C1 segment of cervical spinal cord (tissue), 14 donors: ENCODE measurements at places on chromosomes 11 and 22.
A peak's percentile ranks its signal among the peaks of the same experiment; 100 is the strongest.

- no peak for DNase-seq
These were observed 8.6 kb upstream of the MIAT start for GRCh38 chr22:26648528-26649388.

GRCh38 chr11:9320047-9320446, 5.7 kb upstream of the TMEM41B start:
- no peak for DNase-seq

DNA sequence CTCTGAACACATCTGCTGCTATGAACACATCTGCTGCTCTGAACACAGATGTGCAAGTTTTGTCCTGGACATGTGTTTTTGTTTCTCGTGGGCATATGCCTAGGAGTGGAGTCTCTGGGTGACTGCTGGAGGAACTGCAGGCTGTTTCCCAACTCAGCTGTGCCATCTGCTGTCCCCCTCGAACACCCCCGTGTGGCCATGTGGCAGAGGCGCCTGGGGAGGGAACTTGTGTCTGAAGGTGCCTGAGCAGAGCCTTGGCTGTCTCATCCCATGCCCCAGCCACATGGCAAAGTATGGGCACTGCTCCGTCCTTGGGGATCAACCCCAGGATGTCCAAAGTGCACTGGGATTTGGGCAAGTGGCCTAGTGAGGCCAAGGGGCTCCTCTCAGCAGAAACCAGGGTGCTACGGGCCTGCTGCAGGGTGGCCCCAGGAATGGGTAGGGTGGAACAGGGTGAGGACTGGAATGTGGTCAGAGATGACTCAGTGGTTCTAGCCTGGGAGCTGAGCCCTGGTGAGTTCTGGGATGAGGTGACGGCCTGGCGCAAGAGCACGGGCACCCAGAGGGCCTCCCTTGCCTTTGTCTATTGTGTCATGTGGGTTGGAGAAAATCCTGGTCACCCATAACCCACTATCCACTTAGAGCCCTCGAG, 14.7 kb downstream of the GATD1 start:
- peak; percentile 24 for DNase-seq

DNA sequence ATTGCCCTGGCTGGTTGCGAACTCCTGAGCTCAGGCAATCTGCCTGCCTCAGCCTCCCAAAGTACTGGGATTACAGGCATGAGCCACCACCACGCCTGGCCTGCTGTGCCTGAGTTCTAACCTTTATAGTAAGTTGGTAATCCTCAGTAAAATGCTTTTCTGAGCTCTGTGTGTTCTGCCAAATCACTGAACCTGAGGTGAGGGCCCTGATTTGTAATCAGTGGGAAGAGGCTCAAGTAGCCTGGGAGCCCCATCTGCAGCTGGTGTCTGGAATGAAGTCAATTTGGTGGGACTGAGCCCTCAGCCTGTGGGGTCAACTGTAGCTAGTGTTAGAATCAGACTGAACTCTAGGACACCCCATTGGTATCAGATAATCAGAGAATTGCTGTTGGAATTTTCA, 72.6 kb upstream of the PARVG start:
- DNase-seq = no peak

DNA sequence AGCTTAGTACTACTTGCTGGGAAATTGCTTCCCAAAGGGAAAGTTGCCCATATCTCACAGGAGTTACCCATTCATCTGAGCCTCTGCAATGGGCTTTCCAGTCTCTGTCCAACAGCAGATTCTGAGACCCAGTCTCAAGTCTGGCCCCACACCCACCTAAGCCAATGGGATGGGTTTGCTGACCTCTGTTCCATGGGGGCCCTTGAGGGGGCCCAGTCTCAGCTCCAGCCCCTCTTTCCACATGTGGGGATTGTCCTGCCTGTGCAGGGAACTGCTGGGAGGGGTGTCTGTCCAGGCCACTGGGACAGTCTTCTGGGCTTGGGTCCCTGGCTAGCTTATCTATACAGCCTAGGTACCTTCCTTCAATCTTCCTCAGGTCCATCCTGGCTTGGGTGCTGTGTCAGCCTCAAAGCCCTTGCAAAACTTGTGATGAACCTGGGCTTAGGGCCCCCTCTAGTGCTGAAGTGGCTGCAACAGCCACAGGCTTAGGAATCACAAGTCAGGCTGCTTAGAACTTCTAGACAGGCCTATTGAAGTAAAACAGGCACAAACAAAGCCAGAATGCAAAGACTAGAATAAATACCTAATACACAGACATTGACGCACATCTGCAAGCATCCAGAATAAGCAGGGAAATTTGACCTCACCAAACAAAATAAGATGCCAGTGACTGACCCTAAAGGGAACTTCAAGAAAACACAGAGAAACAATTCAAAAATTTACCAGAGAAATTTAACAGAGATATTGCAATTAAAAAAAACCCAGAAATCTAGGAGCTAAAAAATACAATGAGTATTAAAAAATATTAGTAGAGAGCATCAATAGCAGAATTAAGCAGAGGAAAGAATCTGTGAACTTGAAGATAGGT, 11.7 kb upstream of the PATL1 start:
- DNase-seq = peak; percentile 9

GRCh38 chr22:50085211-50085972, at the start of gene MLC1:
MLC1 (minus strand) TSS chr22:50085426; CDS start chr22:50084902, 524 bp downstream.
- no peak for DNase-seq

DNA sequence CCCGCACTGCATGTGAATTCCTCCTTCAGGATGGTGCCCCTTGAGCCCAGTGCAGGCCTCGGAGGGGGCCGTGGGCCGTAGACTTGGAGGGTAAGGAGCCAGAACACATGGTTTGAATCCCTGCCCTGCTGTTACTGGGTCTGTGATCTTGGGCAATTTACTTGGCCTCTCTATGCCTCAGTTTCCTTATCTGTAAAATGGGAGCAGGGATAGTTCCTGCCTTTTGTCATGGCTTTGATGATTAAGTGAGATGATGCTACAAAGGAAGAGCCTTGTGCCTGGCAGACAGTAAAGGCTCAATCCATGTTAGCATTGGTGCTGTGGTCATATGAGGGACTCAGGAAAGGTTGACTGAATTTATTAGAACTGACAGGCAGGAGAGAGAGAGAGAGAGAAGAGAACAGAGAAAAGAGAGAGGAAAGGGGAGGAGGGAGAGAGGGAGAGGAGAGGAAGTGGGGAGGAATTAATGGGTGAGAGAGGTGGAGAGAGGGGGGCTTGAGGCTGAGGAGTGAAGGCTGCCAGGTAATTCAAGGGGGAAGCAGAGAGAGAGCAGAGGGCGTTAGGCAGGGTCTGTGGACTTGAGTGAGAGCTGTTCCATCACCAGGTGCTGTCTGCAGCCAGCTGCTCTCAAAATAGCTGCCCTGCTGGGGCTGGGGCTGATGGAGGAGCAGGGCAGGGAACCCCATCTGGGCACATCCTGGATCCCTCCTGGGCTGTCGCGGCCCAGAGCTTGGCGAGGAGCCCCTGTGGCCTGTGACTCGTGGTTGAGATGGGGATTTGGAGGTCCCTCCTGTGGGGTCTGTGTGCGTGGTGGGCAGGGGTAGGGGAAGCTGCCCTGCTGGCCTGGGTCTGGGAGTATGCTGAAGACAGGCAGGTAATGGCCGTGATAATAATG, 44.1 kb downstream of the MCM5 start:
- no peak for DNase-seq

GRCh38 chr22:49503321-49503720, 324.4 kb downstream of the BRD1 start:
- DNase-seq = no peak

- no peak for DNase-seq
These were observed 144.4 kb downstream of the GRIA4 start for GRCh38 chr11:105754260-105754659.

DNA sequence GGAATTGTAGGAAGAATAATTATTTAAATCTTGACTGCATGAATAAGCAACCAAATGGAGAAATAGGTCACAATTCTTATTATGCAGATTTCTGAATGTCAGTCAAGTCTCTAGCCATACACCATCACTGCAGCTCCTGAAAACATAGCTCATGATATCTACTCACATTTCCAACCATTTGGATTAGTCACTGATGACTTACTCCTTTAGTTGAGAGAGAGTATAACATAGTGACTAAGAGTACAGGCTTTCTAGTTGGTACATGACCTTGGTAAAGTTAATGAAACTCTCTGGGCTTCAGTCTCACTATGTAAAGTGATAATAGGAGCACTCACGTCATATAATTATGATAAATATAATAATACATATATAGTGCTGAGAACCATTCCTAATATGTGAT, 265.2 kb downstream of the KCNA4 start:
- DNase-seq = no peak

GRCh38 chr22:43441216-43441615, 29.4 kb downstream of the MPPED1 start:
- no peak for DNase-seq

DNA sequence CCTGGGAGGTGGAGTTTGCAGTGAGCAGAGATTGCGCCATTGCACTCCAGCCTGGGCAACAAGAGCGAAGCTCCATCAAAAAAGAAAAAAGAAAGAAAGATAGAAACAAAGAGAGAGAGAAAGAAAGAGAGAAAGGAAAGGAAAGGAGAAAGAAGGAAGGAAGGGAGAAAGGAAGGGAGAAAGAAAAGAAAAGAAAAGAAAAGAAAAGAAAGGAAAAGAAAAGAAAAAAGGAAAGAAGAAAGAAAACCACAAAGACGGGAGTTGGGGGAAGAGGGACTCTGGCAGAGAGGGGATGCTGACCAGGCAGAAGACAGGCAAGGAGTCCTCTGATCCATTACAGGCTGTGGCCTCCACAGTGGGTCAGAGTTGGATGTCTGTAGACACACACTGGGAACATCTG, 18.8 kb upstream of the SLCO2B1 start:
- DNase-seq = no peak

GRCh38 chr11:38131535-38131934, 1533.5 kb upstream of the RAG2 start:
- DNase-seq = no peak
